ENCODE measurements at places on chromosomes 16 and 17.

- no peak for DNase-seq
Measured at GRCh38 chr17:21089933-21090901, 36.5 kb upstream of the DHRS7B start.

- no peak for DNase-seq
Measured at GRCh38 chr17:80970044-80970761, 21.4 kb upstream of the CHMP6 start.

DNA sequence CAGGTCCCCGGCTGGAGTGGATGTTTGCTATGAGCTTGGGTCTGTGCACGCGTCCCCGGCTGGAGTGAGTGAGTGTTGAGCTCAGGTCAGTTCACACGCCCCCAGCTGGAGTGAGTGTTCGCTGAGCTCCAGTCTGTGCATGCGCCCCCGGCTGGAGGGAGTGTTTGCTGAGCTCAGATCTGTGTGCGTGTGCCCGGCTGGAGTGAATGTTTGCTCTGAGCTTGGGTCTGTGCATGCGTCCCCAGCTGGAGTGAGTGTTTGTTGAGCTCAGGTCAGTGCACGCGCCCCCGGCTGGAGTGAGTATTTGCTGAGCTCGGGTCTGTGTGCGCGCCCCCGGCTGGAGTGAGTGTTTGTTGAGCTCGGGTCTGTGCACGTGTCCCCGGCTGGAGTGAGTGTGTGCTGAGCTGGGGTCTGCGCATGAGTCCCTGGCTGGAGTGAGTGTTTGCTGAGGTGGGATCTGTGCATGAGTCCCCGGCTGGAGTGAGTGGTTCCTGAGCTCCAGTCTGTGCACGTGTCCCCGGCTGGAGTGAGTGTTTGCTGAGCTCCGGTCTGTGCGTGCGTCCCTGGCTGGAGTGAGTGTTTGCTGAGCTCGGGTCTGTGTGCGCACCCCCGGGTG is 284.2 kb downstream of the SNX29 start:
- no peak for DNase-seq

GRCh38 chr17:83078378-83079351 is 744 bp upstream of the METRNL start:
- no peak for DNase-seq

- DNase-seq, result no peak
Measured at GRCh38 chr16:30521476-30521872, 4.9 kb downstream of the ZNF768 start.

DNA sequence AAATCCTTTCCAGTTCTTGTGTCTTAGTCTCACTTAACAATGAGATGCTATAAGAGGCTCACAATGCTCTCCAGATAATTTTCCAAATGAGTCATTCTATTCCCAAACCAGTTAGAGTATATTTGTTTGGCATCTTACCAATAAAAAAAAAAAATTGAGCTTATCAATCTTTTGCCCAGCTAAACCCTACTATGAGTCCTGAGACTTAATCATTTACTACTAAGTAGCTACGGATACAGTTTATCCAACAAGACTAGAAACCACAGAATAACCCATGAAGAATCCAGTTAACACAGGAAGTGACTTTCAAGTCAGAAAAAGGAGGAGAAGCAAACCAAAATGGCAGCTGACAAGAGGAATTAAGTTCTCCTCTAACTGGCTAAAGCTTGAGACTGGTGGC is 330.3 kb upstream of the XYLT1 start:
- DNase-seq, result no peak

GRCh38 chr17:337022-337420 is 15.6 kb downstream of the RPH3AL start:
- no peak for DNase-seq

GRCh38 chr16:86037999-86038925 is 139.3 kb downstream of the IRF8 start:
- no peak for DNase-seq

- no peak for DNase-seq
Measured at GRCh38 chr17:71725811-71726210, 395.0 kb upstream of the SOX9 start.

- no peak for DNase-seq
Measured at GRCh38 chr17:79826204-79826680, 13.0 kb downstream of the CBX4 start.

DNA sequence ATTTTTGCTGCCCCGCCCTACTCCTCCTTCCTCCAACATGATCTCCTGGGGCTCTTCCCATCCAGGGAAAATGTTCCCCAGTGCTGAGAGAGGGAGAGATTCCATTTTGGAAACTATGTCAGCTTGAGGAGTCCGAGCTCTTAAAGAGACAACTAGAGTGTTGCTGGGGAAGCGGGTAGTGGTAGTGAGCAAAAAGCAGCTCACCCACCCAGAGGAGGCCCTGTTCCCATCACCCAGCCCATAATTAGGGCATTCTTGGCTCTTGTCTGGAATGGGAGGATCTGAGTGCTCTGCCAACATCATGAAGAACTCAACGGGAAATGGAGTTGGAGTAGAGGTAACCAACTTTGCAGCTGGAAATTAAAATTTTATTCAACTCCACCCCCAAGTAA is 9.1 kb upstream of the MSL1 start:
- no peak for DNase-seq

- no peak for DNase-seq
Measured at GRCh38 chr17:45313996-45314740, 2.7 kb downstream of the MAP3K14 start.

GRCh38 chr17:61425682-61426481 is 26.2 kb downstream of the TBX2 start:
- DNase-seq, result no peak

DNA sequence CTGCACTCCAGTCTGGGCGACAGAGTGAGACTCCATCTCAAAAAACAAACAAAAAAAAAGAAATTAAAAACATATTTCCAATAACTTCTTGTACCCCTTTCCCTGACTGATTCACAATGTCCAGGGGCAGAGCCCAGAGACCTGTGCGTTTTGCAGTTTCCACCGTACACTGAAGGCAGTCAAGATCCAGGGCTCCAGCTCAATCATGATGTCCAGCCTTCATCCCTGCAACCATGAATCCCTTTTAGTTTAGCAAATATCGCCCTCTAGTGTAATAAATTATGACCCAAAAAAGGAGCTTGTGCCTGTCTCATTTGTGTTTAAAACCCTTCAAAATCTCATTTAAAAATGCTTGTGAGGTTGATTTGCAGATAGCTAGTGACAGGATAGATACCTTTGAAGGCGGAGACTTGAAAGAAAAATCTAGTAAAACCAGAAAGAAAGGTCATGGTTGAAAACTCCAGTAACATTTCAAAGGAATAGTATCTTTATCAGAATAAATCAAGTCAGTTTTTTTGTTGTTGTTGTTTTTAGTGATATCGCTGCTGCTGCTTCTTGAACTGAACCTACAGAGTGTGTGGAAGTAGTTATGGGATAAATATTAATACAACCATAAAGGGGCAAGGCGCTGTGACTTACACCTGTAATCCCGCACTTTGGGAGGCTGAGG is 3.7 kb upstream of the ERN1 start:
- peak; percentile 47 for DNase-seq

DNA sequence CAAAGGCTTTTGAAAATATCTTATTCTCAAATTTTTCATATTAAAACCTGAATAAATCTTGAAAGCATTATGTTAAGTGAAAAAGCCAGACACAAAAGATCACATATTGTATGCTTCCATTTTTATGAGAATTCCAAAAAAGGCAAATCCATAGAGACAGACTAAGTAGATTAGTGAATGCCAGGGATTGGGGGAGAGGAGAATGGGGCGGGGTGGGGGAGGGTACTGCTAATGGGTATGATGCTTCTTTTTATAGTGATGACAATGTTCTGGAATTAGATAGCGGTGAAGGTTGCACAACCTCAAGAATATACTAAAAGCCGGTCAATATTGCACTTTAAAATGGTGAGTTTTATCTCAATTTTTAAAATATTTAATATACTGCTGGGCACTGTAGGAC is 44.0 kb downstream of the XPO6 start:
- DNase-seq, result no peak

GRCh38 chr16:75865736-75866135 is 139.4 kb upstream of the CPHXL start:
- DNase-seq, result no peak

DNA sequence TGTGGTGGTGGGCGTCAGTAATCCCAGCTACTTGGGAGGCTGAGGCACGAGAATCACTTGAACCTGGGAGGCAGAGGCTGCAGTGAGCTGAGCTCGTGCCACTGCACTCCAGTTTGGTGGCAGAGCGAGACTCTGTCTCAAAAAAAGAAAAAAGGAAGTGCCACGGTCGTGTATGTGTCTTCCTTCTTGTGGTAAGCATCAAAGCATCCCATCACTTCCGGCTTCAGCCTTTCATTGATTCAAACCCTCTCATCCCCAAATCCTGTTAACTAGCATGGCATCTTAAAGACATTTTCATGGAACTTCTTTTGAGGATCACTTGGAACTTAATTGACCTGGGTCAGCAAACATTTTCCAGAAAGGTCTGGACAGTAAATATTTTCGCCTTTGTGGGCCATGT is 126.2 kb downstream of the CPPED1 start:
- DNase-seq, result no peak

DNA sequence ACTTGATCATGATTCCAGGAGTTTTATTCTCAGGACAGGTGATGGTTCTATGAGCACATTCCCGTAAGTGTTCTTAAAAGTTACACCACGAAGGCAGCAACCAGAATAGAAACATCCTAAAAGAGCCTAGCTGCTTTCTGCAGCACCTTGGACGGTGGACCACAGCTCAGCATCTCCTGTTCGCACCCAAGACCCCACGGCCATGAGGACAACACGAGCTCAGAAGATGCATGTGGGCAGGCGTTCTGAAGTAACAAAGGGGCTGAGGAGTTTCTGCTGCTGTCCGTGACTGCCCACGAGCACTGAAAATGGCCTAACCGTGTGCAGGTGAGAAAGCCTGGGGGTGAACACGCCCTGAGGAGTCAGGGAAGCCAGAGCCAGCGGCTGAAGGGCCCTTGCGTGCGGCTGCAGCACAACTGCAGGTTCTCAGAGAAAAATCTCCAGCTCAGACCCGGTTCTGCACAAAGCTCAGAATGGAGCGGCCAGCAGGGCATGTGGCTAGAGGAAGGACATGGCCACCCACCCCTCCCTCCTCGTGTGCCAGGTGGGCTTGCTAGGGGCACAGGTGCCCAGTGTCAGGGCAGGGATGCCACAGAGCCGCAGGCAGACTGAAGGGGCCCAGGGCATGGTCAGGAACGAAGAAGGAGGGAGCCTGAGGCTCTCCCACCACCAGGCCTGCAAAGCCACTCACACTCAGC is 10.8 kb upstream of the C16orf95 start:
- no peak for DNase-seq

GRCh38 chr17:15096511-15096910 is 168.6 kb downstream of the PMP22 start:
- no peak for DNase-seq

DNA sequence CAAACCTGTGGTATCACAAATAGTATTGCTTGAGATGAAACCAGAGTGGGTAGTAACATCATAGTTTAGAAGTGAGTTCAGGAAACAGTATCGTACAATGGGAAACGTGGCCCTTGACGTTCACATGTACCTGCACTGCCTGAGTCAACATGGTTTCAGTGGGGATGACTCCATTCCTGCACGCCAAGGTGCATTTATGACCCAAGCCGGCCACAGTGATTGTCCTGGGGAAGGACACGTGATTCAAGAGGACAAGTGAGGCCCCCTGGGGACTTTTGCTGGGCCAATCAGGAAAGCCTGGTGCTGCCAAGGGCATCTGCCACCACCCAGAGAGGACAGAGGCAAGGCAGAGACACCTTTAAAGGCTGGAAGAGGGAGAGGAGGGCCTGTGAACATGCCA is 119.2 kb downstream of the AXIN2 start:
- DNase-seq, result no peak

DNA sequence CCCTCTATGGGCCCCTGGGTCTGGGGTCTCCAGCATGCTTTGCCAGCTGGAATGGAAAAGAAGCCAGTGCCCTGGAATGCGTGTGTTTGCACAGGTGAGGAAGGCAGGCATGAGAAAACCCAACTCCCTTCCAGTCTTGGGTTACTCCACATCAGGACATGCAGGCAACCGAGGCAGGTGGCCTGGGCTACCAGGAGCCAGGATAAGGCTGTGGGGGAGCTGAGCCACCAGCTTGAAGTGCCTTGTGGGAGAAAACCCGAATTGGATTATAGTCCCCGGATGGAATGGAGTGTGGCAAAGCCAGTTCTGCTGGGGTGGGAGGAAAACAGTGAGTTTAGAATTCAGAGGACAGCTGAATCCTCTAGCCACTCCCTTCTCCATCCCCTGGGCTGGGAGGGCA is 7.2 kb downstream of the SRCIN1 start:
- peak; percentile 10 for DNase-seq

GRCh38 chr17:27153005-27153404 is 140.9 kb upstream of the WSB1 start:
- no peak for DNase-seq

DNA sequence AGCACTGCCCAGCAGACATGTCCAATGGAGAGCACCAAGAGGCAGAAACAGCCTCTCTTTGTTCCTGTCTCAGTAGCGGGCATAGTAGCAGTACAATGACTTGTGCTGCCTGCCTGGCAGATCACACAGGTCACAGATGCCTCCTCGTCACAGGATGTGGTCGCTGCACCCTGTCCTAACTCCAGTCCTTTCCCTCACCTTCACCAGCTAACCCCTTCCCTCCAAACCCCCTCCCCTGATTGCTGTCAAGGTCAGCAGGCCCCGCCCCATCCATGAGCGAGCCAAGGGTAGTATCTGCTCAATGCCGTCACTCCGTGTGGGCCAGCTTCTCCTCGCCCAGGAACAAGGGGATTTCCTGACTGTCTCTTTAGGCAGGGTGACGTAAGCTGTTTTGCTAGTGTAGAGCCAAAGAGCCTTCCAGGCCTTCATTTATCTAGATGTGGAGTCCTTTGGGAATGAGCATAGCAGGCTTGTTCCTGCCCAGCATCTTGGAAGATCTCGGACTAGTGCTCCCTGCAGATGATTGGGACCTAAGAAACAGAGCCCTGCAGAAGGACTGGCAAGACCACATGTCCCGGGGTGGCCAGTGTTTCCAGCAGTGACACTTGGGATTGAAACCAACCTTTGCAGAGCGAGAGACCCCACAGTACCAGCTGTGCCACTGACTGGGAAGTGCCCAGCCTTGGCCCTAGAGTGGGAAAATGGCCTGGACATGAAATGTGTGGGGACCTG is 75.9 kb upstream of the TNRC6C start:
- peak; percentile 17 for DNase-seq

DNA sequence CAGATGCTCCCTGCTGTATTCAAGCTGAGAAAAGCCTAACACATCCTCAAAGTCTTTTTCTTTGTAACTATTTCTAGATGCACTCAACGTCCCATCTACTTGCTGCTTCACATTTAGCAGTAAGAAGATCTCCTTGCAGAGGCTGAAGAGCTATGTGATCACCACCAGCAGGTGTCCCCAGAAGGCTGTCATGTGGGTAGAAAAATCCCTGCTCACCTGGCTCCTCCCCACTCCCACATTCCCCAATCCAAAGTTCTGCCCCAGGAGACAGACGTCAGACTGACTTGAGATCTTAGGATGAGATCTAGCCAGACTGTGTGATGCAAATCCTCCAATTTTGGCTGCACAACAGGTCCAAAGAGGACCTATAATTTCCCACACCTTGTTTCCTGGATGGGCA is 1.1 kb downstream of the CCL13 start:
- no peak for DNase-seq

- no peak for DNase-seq
Measured at GRCh38 chr16:556474-557173, 3.6 kb upstream of the PRR35 start.

Data from fibroblast of gingiva (primary cell).